ENCODE measurements at places on chromosomes 5 and 9.

- DNase-seq = peak; percentile 87
Observed at GRCh38 chr9:127788337-127789011, 2.6 kb downstream of the CDK9 start.

DNA sequence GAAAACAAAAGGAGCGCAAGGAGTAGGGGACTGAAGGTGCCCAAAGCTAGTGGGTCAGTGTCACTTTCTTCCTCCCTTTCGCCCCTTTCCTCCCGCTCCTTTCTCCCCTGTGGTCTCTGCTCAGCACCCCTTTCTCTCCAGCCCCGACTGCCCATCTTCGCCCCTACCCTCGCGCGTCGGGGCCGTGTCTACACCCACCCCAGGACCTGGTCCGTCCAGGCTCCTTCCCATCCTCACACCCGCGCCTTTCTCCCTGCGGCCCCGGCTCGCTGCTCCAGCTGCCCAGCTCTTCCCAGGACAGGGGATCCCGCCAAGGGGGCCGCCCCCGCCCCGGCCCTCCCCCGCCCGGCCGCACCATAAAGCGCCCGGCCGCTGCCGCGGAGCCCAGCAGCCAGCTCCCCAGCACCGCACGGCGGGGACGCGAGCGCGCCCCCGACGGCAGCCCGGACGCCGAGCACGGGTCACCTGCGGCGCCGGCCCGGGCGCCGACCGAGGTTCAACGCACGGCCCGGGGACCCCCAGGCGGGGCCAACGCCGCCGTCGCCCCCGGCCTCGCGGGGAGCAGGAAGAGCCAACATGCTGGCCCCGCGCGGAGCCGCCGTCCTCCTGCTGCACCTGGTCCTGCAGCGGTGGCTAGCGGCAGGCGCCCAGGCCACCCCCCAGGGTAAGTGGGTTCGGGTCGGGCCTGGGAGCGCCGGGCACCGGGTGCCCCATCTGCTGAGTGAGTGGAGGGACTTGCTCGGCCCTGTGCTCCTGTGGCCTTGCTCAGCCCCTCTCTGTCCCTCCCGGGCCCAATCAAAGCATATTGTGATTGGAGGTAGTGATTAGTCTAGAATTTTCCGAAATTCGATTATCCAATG, at the start of gene THBS4:
Gene THBS4 (plus strand): TSS at position 387 of the 860 bp plus-strand sequence. CDS start 190 bp downstream, at position 577.
- no peak for DNase-seq

DNA sequence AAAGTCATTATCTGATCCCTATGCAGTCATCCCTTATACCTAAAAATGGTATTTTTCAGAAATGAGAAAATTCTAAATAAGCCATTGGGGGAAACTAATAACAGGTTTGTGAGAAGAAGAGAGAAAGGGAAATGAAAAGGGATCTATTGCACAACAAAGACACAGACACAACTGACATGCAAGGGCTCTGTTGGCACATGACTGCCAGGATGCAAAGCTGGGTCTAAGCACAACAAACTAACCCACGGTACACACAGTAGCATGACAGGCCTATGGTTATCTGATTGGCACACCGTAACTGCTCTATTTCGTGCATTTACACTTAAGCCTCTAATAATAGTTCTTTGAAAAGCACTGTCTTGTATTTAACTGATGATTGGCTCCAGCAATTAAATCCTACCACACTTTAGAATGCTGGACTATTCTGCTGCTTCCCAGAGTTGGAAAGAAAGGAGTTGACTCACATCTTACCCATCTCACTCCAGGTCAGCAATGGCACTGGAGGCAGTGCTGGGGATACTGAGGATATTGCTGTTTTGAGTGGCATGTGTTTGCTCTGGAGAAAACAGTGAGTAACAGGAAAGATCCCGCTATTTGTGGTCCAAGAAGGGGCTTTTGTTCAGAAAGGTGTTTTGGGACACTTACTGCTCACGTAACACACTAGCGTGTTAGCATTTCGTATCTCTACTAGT, 328.3 kb downstream of the GLIS3 start:
- DNase-seq = no peak

- no peak for DNase-seq
Observed at GRCh38 chr9:77949751-77950436, 81.7 kb downstream of the GNAQ start.

GRCh38 chr9:89236955-89237573, 58.4 kb upstream of the SHC3 start:
- DNase-seq = no peak

DNA sequence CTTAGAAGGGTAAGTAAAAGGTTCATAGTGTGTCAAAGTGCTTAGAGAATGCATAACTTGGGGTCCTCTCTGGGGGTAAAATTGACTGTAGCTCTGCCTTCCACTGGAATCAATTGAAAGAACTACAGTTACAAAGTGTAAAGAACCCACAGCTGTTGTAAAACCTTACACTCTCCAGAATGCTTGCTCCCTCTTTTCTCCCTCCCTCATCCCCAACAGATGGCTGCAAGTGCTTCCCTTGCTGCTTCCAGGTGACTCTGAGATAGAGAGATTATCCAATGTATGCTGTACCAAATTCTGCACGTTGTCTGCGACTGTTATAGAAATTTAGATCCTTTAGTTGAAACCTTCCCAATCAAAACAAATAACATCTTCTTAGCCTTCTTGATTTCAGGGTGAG, 126.0 kb downstream of the STK32A start:
- no peak for DNase-seq

GRCh38 chr9:91886414-91887076, 63.5 kb downstream of the ROR2 start:
- no peak for DNase-seq

DNA sequence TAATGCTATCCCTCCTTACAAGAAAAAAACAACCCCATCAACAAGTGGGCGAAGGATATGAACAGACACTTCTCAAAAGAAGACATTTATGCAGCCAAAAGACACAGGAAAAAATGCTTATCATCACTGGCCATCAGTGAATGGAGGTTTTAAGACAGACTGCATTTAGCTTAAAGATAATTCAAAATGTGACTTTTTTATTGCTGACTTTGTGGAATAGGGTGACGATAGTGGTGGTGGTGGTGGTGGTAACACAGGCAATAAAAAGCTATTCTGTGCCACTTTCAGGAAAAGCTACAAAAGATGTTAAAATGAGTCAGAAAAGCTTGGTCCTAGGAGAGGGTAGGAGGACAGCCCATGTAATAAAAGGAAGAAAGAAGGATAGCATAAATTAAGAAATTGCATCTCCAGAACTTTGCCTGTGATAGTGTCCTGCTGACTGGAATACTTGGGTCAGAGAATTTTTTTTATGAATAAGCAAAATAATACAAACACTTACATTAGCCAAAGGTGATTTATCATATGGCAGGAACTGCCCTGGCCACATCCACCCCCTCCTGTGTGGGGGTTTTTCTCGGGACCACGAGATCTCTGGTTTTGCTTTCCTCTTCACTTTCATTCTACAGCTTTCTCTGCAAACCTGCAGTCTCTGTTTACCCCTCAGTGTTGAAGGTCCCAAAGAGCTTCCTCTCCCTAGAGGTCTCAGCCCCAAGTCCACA, 186.7 kb downstream of the DRD1 start:
- DNase-seq = no peak

- no peak for DNase-seq
Observed at GRCh38 chr9:107043886-107044285, 180.9 kb downstream of the ZNF462 start.

DNA sequence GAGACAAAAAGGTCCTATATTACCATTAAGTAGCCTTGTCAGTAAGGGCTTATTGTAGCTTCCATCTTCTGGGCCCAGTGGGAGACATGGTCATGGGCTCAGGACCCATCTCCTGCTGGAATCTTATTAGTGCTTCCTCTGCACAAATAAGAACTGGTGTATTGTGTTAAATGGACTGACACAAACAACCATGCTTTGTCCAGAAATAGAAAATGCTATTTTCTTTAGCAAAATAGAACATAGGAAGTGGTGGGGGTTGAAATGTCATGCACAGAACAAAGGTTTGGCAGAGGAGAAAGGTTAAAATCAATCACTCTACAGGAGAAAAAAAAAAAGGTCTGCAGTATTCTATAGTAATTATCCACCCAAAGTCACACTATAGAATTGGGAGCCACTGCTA, 252.2 kb downstream of the ELAVL2 start:
- DNase-seq = no peak

DNA sequence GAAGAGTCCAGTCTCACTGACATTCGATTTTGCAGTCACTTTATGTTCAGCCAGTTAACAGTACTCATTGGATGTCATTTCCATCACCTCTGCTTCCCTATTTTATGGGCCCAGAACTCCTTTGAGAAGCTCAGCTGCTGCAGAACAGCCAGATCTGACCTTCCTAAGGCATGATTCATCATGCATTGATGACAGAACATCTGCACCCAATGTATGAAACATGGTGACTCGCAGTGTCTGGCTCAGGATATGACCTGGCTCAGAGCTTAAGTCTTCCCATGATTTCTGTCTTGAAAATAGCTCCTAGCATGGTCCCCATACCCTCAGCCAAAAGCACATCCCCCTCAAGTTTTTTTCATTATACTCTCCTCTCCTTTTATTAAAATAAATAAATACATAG, 92.6 kb upstream of the TRIM32 start:
- DNase-seq = peak; percentile 4

DNA sequence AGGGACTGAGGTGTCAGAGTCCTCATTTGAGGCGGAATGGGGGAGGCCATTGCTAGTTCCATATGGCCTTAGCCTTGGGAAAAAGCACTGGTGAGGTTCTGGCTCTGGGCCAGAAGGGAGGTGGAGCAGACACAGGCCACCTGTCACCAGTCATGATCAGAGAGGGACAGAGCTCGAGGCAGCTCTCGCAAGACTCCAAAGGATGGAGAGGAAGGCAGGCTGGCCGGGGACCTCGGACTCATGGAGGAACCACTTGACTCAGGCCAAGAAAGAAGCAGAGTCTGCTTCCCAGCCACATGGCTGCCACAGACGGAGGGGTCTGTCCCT, 29.2 kb upstream of the NSMF start:
- DNase-seq = no peak

GRCh38 chr5:107248066-107248695, 422.6 kb downstream of the EFNA5 start:
- peak; percentile 68 for DNase-seq

GRCh38 chr5:119435436-119436132, 16.7 kb upstream of the HSD17B4 start:
- peak; percentile 82 for DNase-seq

- no peak for DNase-seq
Observed at GRCh38 chr5:125196481-125197111, 450.2 kb upstream of the ZNF608 start.

GRCh38 chr5:125120012-125120411, 373.6 kb upstream of the ZNF608 start:
- no peak for DNase-seq

DNA sequence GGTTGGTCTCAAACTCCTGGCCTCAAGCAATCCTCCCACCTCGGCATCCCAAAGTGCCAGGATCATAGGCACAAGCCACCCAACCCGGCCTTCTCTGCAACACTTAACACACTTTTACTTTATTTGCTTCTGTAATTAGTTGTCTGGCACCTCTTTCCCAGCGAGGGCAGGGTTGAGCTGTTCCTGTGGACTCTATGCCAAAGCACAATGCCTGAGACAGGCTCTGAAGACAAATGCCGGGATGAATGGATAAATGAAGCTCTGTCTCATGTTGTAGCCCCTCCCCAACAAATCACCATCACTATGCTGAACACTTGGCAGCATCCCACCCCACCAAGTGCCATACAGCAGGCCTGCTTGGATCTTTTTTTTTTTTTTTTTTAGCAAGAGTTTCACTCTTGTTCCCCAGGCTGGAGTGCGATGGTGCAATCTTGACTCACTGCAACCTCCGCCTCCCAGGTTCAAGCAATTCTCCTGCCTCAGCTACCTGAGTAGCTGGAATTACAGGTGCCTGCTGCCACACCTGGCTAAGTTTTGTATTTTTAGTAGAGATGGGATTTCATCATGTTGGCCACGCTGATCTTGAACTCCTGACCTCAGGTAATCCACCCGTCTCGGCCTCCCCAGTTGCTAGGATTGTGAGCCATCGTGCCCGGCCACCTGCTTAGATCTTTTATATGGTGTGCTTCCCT, 21.3 kb downstream of the GPX3 start:
- DNase-seq = no peak

DNA sequence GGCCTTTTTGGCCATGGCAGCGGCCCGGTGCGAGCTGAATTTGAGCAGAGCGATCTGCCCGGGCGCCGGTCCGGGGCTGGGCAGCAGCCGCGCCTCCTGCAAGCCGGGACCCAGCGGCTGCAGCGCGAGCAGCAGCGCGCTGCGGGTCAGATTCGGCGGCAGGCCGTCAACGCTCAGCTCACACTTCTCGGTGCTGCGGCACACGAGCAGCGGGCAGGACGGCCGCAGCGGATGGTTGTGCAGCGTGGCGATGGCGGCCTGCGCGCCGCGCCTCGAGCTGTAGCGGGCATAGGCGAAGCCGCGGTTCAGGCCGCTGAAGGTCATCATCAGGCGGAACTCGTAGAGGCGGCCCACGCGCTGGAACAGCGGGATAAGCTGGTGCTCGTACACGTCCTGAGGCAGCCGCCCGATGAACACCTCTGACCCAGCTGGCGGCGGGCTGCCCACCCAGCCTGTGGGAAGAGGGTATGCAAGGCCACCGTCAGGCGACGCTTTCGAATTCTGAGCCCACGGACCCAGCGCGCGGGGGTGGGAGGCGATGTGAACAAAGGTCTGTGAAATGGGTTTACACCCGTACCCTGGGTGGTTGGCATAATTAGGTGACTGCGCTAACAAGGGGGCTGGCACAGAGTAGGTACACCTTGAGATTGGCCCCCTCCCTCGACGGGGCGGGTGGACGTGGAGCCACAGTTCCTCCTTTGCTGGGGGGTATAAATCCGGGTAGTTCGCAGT, 755 bp downstream of the DND1 start:
- DNase-seq = no peak

- no peak for DNase-seq
Observed at GRCh38 chr5:170545313-170545712, 41.5 kb downstream of the KCNIP1 start.

- peak; percentile 66 for DNase-seq
Observed at GRCh38 chr5:181190711-181191525, 14.1 kb downstream of the TRIM7 start.

GRCh38 chr5:169970911-169971765, 9.2 kb downstream of the INSYN2B start:
- no peak for DNase-seq

DNA sequence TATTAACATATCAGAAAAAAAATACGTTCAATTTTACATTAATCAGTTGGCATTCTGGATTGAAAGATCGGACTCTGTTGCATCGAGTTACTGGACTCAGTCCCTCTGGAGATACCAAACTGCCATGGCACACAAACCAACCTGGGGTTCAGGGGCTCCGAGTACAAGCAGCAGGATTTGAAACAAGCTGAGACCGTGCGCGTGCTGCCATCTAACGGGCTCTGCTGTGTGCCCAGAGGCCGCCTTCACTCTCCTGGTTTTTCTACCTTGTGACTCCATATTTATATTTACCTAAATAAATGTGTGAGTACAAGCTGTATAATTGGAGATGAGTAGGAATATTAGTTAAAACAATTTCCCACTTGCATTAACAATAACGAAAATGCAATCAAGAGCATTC, 48.2 kb downstream of the ANXA1 start:
- DNase-seq = peak; percentile 27

- DNase-seq = no peak
Observed at GRCh38 chr9:19231904-19232822, 1.7 kb downstream of the DENND4C start.

- DNase-seq = no peak
Observed at GRCh38 chr5:179791881-179792611, 1.7 kb upstream of the LTC4S start.
